Upper lobe of right lung (tissue), 1 donor: ENCODE measurements at places on chromosomes 11 and 22. TPM values are rescaled to one million over a fixed set of nuclear protein-coding genes. Genes with fewer than 3 reads are reported as not detected.
A peak's percentile ranks its signal among the peaks of the same experiment; 100 is the strongest.

- DNase-seq, result no peak
Observed at GRCh38 chr11:29612423-29612822, 404.4 kb downstream of the KCNA4 start.

GRCh38 chr22:23856721-23857605, 712 bp upstream of the SLC2A11 start:
- peak; percentile 77 for DNase-seq

- no peak for DNase-seq
Observed at GRCh38 chr11:40544162-40544561, 915.3 kb downstream of the LRRC4C start.

DNA sequence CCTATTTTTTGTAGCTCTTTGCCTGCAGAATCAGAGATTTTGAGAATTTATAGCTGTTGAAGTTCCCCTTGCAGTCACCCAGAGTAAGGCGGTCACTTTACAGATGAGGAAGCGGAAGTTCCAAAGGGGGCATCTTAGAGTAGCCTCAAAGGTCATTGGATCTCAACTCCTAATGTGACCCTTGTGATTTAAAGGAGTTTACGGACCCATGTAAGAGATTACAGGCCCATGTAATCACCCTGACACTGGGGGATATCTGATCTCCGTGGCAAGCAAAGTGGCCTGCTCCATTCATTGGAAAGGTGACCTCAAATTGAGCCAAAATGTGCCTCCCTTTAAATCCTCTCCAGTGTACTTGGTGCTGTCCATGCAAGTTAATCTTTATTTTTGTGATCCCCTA, 15.7 kb downstream of the P2RX3 start:
- no peak for DNase-seq

DNA sequence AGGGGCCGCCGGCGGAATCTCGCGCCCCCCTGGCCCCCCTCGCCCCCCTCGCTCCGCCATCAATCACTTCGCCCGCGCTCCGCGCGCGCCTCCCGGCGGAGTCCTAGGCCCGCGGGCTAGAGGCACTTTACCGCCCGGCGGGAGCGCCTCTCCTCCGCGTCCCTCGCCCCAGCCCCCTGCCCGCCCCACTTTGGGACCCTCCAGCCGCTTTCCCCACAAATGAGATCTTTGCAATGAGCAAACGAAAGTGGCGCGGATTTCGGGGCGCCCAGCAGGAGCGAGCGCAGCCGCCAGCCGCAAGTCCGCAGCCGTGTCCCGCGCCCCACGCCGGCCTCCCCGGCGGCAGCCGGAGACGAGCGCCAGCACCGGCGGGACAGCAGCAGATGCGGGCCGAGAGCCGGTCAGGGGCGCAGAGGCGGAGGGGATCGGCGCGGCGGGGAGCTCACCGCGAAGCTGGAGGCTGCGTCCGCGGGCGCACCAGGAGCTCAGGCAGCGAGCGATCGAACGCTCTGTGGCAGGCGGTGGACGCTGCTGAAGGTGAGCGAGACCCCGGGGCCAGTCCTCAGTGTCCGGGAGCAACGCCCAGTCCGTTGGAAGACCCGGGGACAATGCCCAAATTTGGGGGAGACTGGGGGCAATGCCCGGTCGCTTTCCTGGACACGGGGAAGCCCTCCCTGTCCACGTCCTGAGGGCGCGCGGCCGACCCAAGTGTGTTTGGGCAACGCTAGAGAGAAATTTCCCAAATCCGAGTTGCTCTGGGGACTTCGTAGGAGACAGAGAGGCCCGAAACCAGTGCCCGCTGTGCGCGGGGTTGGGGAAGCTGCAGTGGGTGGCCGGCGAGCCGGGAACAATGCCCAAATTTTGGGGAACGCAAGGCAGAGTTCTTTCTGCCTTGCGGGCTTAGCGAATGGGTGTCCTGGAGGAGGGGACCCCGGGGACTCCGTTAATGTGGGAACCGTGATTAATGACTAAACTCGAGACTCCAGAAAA, 1.5 kb upstream of the IGF2 start:
- no peak for DNase-seq

TRIM44 gene
- total RNA-seq, result 67.2 TPM

- DNase-seq, result peak; percentile 74
Observed at GRCh38 chr11:12134236-12134585, 23.8 kb downstream of the MICAL2 start.

DNA sequence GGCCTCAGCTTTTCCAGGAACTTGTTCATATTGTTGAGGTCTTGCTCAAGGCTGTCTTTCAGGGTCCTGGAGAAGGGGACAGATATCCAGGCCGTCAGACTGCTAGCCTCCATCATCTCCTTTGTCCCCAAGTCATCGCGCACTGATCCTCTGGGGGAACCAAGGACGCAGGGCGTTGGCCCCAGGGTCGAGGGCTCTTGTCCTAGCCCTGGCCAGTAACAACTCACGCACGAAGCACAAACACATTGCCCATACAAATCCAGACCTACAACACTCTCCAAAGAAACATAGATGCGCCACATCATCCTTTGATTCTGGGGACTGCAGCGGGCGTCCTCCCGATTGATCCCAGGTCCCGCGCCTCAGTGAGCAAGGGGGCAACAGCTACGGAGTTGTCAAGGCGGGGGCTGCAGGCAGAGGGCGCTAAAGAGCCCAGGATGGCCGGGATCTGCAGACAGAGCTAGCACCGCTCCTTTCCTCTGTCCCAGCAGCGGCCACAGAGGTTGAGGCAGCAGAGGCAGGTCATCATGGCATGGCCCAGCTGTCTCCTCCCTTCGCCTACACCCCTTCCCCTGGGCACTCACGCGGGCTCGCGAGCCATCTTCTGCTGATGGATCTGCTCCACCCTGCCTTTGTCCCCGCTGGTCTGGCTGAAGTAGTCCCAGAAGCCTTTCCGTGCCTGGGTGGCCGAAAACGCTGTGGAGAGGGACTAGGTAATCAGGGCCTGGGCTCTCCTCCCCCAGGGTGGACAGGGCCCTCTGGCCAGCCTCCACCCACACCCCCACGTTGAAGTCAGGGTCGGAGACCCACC, 472 bp downstream of the APOA5 start:
- DNase-seq, result peak; percentile 90

CABP4 gene
- total RNA-seq, result 3.2 TPM

DNA sequence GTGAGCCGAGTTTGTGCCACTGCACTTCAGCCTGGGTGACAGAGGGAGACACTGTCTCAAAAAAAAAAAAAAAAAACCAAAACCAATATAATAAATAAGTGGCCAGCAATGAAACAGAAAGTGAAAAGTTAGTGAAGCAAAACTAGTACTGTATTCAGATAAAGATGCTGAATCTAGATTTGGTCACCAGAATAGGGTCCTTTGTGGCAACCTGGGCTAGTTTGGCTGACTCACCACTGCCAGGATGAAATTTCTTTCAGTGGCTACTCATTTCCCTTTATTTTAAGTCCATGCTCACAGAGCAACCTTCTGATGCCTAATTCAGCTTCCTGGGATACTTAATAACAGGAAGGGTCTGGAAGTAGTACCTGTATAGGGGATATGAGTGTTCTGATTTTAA, 26.0 kb downstream of the LIMK2 start:
- DNase-seq, result no peak

DNA sequence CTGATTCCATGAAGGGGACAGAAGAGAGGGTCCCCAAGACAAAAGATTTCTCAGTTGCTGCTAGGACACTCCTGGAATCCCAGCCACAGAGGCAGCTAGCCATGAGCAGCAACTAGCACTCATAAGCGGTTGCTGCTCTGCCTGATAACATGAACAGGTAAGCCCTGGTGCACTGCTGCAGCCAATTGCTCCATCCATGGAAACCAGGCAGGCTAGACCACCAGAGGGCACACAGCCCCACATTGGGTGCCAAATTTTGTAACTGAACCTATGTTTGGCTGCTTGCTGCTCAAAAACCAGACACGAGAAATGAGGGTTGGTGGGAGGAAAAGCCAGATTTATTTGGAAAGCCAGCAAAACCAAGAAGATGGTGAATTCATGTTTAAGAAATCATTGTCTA, 21.9 kb upstream of the QSER1 start:
- DNase-seq, result no peak

GRCh38 chr22:31127181-31127772, 4.5 kb downstream of the INPP5J start:
- DNase-seq, result no peak

MUC15 gene
- total RNA-seq, result 10.5 TPM

DDI1 gene
- not detected for total RNA-seq

OR4C46 gene
- total RNA-seq, result not detected

GRCh38 chr11:126121296-126121695, 58.6 kb upstream of the CDON start:
- DNase-seq, result no peak

GRCh38 chr22:28246397-28246796, 327.3 kb upstream of the PITPNB start:
- no peak for DNase-seq

TRIM29 gene
- total RNA-seq, result 3.4 TPM
